ENCODE measurements at places on chromosomes 4 and X.

- DNase-seq, result no peak
Measured at GRCh38 chr4:15655223-15656037, at the start of gene FBXL5. TSS of gene FBXL5 (minus strand) at chr4:15655357. CDS start at chr4:15655287, 70 bp downstream.

GRCh38 chr4:95180531-95181242 lies 368.1 kb downstream of the UNC5C start:
- DNase-seq, result no peak

DNA sequence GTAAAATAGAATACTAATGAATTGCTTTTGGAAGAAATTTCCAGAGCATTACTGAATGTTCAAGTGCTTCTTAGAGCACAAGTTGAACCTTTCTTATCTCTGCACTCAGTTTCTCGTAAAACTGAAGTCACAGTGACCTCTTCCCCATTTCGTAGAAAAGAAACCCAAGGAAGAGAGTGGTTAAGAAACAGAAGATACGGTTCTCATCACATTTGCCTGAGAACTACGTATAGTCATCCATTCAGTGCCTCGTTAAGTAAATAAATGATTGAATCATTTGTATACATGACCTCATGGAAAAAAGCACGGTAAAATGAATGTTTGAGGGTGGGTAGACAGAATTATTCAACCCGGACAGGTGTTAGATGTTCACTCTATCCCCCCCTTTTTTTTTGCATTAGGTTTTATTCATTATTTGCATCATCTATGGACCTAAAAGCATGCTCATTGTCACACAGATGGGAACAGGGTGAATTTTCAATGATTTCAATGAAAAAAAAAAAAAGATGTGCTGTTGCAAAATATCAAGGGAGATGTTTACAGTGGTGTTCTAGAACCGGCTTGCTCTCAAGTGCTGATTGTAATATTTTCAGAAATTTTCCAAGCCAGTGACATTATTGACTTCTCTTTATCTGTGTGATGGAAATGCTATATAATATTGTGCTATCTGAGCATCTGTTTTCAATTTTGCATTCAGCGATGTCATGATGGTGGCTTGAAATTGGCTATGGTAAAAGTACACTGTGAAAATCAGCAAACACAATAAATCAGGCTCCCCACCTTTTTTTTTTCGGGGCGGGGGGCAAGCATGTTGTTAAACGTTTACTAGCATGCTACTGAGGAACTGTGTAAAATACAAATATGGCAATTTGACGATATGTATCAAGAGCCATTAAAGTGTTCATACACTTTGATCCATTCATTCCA lies 4.3 kb downstream of the RHOH start:
- no peak for DNase-seq

DNA sequence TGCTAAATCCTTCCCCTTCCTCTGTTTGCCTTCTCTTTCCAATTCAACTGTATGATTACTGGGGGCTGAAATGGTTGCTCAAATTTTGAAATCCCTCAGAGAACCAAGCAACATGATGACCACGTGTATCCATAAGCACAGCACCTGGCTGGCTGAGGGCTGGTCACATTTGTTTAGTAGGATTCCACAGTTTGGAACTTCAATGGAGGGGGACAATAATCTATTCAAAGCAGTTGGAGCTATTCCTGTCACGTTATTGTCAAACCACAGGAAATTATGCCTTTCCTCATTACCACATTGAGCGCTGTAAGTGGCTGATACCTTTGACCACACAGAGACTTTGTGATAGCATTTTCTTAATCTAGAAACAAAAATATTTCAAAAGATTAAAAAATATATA lies 7.0 kb downstream of the TMSB4X start:
- no peak for DNase-seq

- DNase-seq, result no peak
Measured at GRCh38 chr4:15659768-15660570, 4.8 kb upstream of the FBXL5 start.

GRCh38 chr4:25779021-25779420 lies 83.8 kb downstream of the SEL1L3 start:
- peak; percentile 54 for DNase-seq

GRCh38 chr4:3766036-3766784 lies at the start of gene ADRA2C:
TSS of gene ADRA2C (plus strand) at chr4:3766385. CDS start at chr4:3766607, 222 bp downstream.
- DNase-seq, result no peak

- no peak for DNase-seq
Measured at GRCh38 chrX:152154050-152154449, 15.7 kb upstream of the MAGEA10 start.

DNA sequence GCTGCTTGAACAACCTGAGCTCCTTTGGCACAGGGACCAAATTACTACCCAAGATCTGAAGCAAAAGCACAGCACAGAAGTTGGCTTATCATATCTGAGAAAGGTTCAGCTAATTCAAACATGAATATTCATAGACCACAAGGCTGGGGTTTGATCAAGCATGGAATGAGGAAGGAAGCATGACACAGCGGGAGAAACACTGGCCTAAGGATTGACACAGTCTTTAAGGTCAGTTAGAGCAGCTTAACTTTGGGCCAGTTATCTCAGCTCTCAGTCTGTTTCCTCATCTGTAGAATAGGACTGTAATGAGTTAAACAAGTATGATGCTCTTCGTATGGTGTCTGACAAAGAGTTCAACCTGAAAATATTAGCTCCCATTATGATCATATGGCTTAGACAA lies 88.5 kb upstream of the CBR4 start:
- DNase-seq, result peak; percentile 29

- no peak for DNase-seq
Measured at GRCh38 chr4:80611678-80611979, 276.1 kb downstream of the CFAP299 start.

DNA sequence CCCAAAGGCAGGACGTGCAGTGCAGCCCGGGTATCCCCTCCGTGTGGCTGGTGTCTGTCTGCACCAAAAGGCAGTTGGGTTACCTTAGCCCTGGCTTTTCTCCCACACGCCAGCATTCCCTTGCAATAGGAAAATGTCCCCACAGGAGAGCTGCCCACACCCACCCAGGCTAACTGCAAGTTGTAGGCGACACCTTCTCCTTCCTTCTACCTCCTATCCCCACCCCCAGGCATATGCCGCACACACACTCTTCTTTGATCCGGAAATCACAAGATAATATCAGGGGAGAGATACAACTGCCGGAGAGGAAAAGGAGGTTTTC lies 444 bp upstream of the APBB2 start:
- DNase-seq, result no peak

- peak; percentile 60 for DNase-seq
Measured at GRCh38 chr4:107248571-107248970, 212.5 kb upstream of the DKK2 start.

All from foreskin keratinocyte (primary cell).